ENCODE measurements at places on chromosomes 13 and 19. TPM values are rescaled to one million over a fixed set of nuclear protein-coding genes. Genes with fewer than 3 reads are reported as not detected.
A peak's percentile ranks its signal among the peaks of the same experiment; 100 is the strongest.

- no peaks in the 10 kb centered on the region for H3K4me1 ChIP-seq
- no peaks in the 10 kb centered on the region for H3K27me3 ChIP-seq
- H3K36me3 ChIP-seq: no peaks in the 10 kb centered on the region
- no peak for DNase-seq
Observed at GRCh38 chr19:51186323-51186722, 38.6 kb upstream of the CD33 start.

DNA sequence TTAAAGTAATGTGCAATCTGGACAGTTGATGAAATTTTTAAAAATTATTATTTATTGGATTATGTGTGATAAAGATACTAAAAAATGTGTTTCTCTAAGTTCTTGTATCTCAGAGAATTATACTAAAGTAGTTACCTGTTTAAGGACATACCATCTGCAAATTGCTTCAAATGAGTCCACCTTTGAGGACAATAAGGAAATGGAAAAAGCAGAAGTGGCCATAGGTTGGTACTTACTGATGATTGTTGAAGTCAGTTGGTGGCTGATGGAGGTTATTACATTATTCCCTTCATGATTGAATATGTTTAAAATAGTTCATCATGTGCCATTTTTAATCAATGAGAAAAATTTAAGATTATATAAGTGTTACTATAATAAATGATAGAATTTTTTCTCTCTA is 367.0 kb downstream of the MYO16 start:
- DNase-seq: no peak
- no peak overlapping the region for H3K27ac ChIP-seq
- no peaks in the 10 kb centered on the region for H3K27me3 ChIP-seq
- no peaks in the 10 kb centered on the region for H3K36me3 ChIP-seq
- H3K4me3 ChIP-seq: no peak overlapping the region

GRCh38 chr19:12778017-12778904 is 2.9 kb upstream of the HOOK2 start:
- H3K27me3 ChIP-seq: no peaks in the 10 kb centered on the region
- H3K4me3 ChIP-seq: peak overlapping the region; percentile 76
- H3K4me1 ChIP-seq: peaks cover 18% of the 10 kb centered on the region
- H3K27ac ChIP-seq: peak overlapping the region; percentile 94

GRCh38 chr19:20787786-20788185 is 11.7 kb downstream of the ZNF66 start:
- DNase-seq: no peak
- peaks cover 29% of the 10 kb centered on the region for H3K36me3 ChIP-seq
- no peaks in the 10 kb centered on the region for H3K4me1 ChIP-seq
- no peaks in the 10 kb centered on the region for H3K27me3 ChIP-seq
- H3K4me3 ChIP-seq: no peak overlapping the region

DNA sequence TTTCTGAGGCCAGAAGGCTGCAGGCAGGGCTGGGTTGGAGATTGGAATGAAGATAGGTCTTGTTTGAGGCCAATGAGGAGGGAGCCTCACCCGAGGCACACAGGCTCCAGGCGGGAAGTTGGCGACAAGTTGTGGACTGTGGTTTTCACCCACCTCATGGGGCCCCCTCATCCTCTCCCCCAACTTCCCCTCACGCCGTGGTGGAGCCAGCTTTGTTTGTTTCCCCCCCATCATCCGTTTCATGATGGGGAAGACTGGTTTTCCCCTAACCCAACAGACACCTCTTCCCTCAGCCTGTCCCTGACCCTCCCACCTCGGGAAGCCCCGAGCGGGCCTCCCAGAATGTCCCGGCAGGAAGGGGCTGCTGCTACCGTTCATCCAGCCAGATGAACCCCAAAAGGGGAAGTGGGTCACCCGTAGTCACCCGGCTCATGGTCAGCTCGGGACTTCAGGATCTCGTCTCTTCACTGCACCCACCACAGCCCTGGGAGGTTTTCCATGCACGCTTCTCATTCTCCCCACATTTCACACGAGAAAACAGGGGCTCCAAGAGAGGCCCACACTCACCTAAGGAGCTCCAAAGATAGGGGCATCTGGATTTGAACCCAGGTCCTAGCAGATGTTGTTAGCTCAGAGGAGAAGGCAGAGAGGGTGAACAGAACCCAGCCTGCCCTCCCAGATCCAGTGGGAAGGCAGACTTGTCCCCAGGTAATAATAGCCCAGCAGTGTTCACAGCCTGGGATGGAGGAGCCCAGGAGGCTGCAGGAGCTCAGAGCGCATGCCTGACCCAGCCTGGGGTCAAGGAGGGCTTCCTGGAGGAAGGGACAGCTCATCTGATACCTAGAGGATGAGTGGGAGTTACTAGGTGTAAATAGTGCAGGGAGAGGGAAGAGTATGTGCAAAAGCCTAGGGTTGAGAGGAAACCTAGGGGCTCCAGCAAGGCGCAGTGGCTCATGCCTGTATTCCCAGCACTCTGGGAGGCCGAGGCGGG is 23.5 kb downstream of the CEACAM16 start:
- no peak overlapping the region for H3K27ac ChIP-seq
- no peaks in the 10 kb centered on the region for H3K36me3 ChIP-seq
- no peak for DNase-seq
- H3K4me1 ChIP-seq: no peaks in the 10 kb centered on the region
- H3K4me3 ChIP-seq: no peak overlapping the region

DNA sequence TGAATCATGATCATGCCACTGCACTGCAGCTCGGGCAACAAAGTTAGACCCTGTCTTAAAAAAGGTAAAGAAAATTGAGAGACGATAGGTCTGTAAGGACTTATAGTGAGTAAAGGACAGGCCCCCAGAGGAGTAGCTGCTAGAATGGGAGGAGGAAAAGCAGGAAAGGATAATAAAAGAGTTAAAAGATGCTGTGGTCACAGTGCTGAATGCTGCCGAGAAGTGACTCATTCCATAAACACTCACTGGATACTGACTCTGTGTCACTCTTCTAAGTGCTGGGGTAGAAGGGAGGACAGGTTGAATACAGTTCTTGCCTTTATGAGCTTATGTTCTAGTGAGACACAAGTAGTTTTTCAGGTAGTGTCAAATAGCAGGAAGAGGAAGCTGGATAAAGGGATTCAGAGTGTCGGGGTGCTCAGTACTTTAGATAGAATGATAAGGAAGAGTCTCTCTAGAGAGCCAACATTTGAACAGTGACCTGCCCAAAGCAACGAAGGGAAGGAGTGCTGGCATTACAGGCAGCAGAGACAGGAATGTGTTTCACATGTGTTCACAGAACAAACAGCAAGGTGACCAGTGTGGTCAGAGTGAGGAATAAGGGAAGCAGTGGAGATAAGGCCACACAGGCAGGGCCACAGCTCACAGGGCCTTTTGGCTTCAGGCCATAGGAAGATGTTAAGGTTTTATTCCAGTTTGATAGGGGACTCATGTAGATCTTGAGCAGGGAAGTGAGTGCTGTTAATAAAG is 1240.5 kb downstream of the UQCRFS1 start:
- no peaks in the 10 kb centered on the region for H3K27me3 ChIP-seq
- no peak overlapping the region for H3K4me3 ChIP-seq
- no peaks in the 10 kb centered on the region for H3K4me1 ChIP-seq
- H3K27ac ChIP-seq: no peak overlapping the region

DNA sequence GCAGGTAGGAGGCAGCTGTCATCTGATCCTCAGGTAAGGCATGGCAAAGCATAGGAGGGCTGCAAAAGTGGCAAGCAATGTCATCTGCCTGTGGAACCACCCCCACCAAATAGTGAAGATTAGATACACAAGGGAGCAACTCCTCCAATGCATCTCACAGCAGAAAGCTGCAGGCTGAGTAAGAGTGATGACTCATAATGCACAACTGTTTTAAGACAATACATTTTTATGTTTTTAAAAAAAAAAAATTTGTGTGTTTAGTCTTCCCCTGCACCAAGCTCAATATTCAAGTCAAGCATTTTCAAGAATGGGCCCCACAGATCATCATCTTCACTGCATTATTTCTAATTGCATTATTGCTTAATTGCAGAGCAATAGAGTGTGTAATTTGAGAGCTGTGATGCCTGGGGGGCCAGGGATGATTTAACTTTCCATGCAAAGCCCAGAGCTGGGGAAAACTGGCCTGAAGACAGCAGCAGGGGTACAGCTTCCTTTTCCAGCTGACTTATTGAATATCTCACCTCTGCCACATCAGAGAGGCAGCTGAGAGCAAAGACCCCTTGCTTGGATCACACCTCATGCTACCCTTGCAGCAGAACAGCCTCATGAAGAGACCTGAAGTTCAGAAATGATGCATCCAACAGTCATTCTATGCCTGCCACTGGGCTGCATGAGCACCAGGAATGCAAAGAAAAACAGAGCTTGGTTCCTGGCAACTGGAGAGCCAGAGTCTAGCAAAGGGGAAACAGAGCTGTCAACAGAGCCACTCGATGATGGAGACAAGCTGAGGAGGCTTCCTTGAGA is 22.7 kb upstream of the POP4 start:
- no peaks in the 10 kb centered on the region for H3K36me3 ChIP-seq
- H3K27me3 ChIP-seq: no peaks in the 10 kb centered on the region
- H3K27ac ChIP-seq: no peak overlapping the region
- H3K4me3 ChIP-seq: no peak overlapping the region
- DNase-seq: no peak

- DNase-seq: no peak
- H3K4me1 ChIP-seq: peaks cover 13% of the 10 kb centered on the region
- no peak overlapping the region for H3K4me3 ChIP-seq
- no peaks in the 10 kb centered on the region for H3K36me3 ChIP-seq
- H3K27ac ChIP-seq: no peak overlapping the region
Observed at GRCh38 chr19:40567040-40567749, 9.5 kb upstream of the SHKBP1 start.

DNA sequence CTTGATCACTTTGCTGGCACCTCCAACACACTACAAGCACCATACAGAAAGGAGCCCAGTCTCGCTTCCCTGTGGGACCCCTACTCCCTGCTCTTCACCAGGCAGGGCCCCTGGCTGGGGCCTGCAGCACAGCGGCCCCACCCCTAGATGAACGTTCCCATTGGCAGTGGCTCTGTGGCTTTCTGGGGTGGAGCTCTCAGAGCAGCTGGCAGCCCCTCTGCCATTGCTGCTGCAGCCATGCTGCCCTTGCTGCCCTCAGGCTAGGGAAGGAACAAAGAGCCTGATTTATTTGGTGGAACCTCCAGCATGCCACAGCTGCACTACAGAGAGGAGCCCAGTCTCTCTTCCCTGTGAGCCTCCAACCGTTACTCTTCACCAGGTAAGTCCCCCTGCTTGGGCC is 5.8 kb downstream of the SIGLEC6 start:
- H3K4me3 ChIP-seq: no peak overlapping the region
- H3K27me3 ChIP-seq: no peaks in the 10 kb centered on the region
- H3K4me1 ChIP-seq: no peaks in the 10 kb centered on the region

DNA sequence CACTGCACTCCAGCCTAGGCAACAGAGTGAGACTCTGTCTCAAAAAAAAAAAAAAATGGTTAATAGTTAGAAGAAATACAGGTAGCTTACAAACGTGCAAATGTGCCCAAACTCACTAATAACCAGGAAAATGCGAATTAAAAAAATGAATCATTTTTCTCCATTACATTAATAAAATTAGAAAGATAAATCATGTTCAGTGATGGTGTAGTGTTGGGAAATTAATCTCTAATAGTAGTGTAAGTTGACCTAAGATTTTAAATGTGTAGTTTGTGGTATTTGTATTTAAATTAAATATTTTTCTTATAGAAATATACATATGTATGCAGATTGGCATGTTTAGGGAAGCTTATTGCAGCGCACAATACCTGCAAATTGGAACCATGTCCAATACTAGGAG is 57.6 kb downstream of the PCCA start:
- DNase-seq: no peak
- no peaks in the 10 kb centered on the region for H3K36me3 ChIP-seq
- H3K27ac ChIP-seq: no peak overlapping the region
- H3K4me3 ChIP-seq: no peak overlapping the region

- no peaks in the 10 kb centered on the region for H3K4me1 ChIP-seq
- H3K36me3 ChIP-seq: no peaks in the 10 kb centered on the region
- DNase-seq: no peak
- H3K27ac ChIP-seq: no peak overlapping the region
- H3K27me3 ChIP-seq: no peaks in the 10 kb centered on the region
Observed at GRCh38 chr13:45875951-45876350, 24.4 kb upstream of the SIAH3 start.

DNA sequence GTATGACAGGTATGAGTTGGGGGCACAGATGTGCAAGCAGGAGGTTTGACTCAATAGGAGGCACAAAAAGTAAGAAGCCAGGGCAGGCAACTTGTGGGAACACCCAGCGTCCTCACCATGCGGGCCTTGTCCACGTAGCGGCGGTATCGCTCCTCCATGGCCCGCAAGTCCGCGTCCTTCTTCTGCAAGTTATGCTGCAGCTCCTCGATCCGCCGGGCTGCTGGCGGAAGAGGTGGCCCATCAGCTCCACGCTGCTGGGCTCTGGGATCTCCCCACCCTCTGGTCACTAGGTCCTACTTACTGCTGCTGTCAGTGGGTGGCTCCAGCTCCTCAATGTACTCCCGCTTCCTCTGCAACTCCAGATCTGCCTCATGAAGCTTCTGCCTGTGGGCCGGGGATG is 10.7 kb downstream of the HOOK2 start:
- no peak overlapping the region for H3K27ac ChIP-seq
- H3K36me3 ChIP-seq: peaks cover 9% of the 10 kb centered on the region
- no peak for DNase-seq
- H3K4me3 ChIP-seq: no peak overlapping the region
- no peaks in the 10 kb centered on the region for H3K4me1 ChIP-seq

GRCh38 chr19:48194844-48195830 is 24.7 kb downstream of the ZSWIM9 start:
- no peak overlapping the region for H3K27ac ChIP-seq
- no peaks in the 10 kb centered on the region for H3K36me3 ChIP-seq
- H3K4me1 ChIP-seq: no peaks in the 10 kb centered on the region
- H3K27me3 ChIP-seq: no peaks in the 10 kb centered on the region
- H3K4me3 ChIP-seq: no peak overlapping the region

GRCh38 chr13:37601648-37602440 is 3.3 kb upstream of the POSTN start:
- H3K27me3 ChIP-seq: no peaks in the 10 kb centered on the region
- no peaks in the 10 kb centered on the region for H3K4me1 ChIP-seq
- H3K4me3 ChIP-seq: no peak overlapping the region
- H3K27ac ChIP-seq: no peak overlapping the region
- no peaks in the 10 kb centered on the region for H3K36me3 ChIP-seq
- no peak for DNase-seq

KANK3 gene
- polyA plus RNA-seq: 0.52 TPM

LIM2 gene
- not detected for polyA plus RNA-seq

USF2 gene
- 7.0 TPM for polyA plus RNA-seq

POLRMT gene
- 37.4 TPM for polyA plus RNA-seq

KCNN1 gene
- polyA plus RNA-seq: not detected

MYBPC2 gene
- polyA plus RNA-seq: not detected
